ENCODE measurements at places on chromosomes 6 and 20.

DNA sequence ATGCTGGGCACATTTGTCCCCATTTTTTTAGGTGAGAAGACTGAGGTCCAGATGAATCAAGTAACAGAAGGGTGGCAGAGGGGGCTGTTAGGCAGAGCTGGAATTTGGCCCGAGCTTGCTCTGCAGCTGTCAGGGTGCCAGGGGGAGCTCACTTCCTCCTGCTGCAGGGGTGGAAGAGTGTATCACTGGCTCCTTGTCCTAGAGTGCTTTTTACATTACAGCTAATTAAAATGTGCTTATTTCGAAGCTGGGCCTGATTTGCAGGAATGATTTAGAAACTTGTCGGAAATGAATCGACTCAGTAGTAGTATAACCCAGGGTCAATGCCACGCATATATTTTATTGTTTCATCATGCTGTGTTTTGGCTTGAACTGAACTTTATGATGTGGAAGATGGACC lies 11.1 kb downstream of the TOX2 start:
- DNase-seq: no peak

- DNase-seq: no peak
Measured at GRCh38 chr6:147281895-147282565, 77.8 kb downstream of the STXBP5 start.

GRCh38 chr6:73854998-73855718 lies 159.2 kb downstream of the CD109 start:
- no peak for DNase-seq

GRCh38 chr6:44733868-44734267 lies 346.4 kb downstream of the CDC5L start:
- no peak for DNase-seq

DNA sequence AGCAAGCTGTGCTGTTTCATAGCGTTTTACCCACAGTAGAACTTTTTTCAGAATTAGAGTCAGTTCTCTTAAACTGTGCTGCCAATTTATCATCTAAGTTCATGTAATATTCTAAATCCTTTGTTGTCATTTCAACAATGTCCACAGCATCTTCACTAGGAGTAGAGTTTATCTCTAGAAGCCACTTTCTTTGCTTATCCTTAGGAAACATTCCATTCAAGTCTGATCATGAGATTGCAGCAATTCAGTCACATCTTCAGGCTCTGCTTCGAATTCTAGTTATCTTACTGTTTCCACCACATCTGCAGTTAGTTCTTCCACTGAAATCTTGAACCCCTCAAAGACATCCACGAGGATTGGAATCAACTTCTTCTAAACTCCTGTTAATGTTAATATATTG lies 12.5 kb downstream of the CTNNBL1 start:
- no peak for DNase-seq

- no peak for DNase-seq
Measured at GRCh38 chr20:32752458-32753250, 9.4 kb upstream of the COMMD7 start.

- no peak for DNase-seq
Measured at GRCh38 chr20:2358006-2358405, 22.7 kb upstream of the TGM6 start.

- no peak for DNase-seq
Measured at GRCh38 chr20:58695895-58696375, 3.3 kb downstream of the NPEPL1 start.

GRCh38 chr6:6701864-6702263 lies 113.3 kb downstream of the LY86 start:
- DNase-seq: no peak

DNA sequence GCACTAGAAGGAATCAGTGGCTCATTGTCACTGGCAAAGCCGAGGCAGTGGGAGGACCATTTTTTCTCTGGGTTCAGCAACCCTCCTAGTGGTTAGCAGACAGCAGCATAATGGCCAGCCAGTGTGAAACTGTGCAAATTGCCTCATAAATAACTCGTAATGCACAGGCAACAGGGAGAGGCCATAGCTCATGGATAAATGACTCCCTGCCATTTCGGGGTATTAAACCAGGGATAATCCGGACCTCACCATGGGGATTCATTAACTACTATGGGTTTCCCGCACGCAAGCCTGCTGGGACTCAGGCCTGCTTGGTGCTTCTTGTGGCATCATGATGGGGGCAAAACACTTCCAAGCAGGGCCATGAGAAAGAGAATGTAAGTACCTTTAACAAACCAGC lies 158.2 kb upstream of the CHD6 start:
- DNase-seq: no peak

- no peak for DNase-seq
Measured at GRCh38 chr20:60528141-60528540, 569.9 kb downstream of the CDH26 start.

DNA sequence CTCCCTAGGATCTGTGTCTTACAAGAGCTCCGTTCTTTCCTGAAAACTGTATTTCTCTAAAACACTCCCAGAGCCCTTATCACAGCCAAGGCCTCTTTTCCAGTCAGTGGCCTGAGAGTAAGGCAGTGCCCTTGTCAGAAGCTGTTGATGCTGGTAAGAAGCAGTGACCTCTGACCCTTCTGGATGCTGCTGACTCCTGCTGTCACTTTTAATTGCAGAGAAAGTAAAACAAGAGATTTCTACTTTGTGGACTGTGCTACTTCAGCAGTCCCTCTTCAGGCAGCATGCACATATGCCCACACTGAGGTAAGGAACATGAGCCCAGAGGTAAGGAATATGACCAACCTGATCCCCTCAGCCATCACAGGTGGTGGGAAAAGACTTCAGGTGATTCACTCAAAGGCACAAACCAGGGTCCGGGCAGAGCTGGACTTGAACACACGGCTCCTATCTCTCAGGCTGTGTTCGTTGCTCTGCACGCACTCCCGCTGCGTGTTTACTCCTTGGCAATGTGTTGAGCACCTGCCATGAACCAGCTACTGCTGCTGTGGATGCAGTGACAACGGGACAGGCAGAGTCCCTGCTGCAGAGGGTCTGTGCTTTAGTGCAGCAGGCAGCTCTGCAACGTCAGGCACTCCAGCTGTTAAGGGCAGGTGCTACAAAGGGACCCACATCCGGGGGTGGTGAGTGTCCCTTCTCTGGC lies 201.9 kb upstream of the CST7 start:
- DNase-seq: no peak

GRCh38 chr20:25271486-25272222 lies 23.8 kb downstream of the PYGB start:
- DNase-seq: no peak

- DNase-seq: no peak
Measured at GRCh38 chr6:11607383-11607782, 69.8 kb downstream of the TMEM170B start.

- no peak for DNase-seq
Measured at GRCh38 chr20:10502098-10502526, 67.0 kb downstream of the SLX4IP start.

DNA sequence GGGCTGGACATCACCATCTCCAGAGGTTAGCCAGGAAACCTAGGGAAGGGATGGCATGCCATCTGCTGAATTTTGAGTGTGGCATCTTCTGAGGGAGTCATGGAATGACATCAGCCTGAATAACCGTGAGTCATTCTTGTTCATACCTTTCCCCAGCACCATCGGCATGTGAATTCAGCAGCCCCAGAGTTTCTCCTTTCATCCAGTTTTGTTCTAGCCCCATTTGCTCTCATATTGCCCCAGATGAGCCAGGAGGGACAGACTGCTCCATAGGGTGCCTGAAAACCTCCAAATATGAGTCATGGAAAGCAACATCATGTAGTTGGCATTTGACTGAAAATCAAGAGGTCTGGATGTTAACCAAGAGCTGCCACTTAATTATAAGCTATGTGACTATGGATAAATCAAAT lies 219.2 kb upstream of the SGK1 start:
- DNase-seq: peak; percentile 96

GRCh38 chr6:152146385-152146784 lies 338.9 kb downstream of the ESR1 start:
- DNase-seq: no peak

- no peak for DNase-seq
Measured at GRCh38 chr6:35092362-35093117, 48.6 kb downstream of the TCP11 start.

DNA sequence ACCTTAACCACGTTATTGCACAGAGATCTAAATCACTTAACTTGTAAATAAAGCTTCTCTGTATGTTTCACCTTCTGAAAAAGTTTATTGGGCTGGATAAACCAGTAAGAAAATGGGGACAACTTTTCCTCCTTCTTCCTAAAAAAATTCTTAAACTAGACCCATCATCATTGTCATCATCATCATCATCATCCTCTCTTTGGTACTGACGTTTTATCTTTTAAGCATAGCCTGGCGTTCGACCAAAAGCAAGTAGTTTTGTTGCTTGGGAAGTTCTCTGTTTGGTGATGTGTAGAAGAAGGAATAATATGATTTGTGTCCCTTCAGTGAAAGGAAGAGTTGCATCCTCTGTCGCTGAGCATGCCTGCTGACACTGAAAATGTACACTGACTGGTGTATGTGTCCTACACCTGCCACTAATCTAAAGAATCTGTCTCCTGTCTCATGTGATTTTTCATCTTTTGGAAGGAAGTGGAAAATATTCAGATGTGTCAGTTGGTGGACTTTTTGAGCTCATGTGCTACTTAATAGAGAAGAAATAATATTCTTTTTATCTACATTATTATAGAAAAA lies 2.5 kb downstream of the CLVS2 start:
- no peak for DNase-seq

- no peak for DNase-seq
Measured at GRCh38 chr6:169846286-169847056, 95.0 kb downstream of the ERMARD start.

- peak; percentile 6 for DNase-seq
Measured at GRCh38 chr6:164753517-164753916, 555.9 kb downstream of the C6orf118 start.

- DNase-seq: no peak
Measured at GRCh38 chr6:74574794-74575193, 631.1 kb downstream of the COL12A1 start.

DNA sequence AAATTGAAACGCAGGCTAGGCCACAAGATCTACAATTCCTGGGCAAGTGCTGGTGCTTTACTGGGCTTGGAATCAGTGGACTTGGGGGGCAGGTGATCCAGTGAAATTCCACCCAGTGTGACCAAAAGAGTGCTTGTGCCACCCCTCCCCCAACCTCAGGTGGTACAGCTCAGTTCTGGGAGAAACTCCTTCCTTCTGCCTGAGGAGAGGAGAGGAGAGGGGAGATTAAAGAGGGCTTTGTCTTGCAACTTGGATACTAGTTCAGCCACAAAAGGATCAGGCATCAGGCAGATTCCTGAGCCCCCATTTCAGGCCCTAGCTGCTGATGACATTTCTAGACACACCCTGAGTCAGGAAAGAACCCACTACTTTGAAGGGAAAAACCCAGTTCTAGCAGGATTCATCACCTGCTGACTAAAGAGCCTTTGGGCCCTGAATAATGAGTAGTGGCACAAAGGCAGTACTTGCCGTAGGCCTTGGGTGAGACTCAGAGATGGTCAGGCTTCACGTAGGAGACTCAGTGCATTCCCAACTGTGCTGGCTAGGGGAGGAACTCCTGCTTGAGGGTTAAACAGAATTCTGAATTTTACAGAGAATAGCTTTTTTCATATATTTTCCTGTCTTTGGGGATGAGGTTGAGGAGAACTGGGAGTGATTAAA lies 446.7 kb downstream of the BMP2 start:
- no peak for DNase-seq

DNA sequence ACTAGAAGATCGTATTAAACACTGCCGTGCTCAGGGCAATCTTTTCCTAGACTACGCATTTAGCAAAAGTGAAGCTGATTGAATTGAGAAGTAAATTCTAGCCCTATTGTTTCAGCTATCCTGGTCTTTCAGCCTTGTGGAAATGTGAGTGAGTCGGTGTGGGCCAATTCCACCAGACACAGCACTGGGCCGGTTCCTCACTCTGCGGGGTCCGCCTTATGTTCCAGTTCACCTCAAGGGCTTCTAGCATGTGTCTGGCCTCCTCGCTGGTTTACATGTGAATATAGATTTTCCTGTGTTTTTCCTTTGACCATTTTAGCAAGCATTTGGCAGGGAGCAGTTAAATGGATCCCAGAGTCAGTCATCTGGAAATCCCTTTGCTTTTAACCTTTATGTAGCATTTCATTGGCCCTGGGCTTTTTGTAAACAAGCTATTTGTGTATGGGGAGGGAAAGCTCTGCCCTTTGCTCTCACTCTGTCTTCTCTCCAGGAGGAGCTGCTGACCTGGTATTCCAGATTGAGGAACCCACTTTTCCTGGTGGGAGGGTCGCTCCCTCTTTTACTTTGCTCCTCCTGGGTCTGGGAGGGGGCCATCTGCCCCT lies 12.4 kb upstream of the GTSF1L start:
- no peak for DNase-seq

DNA sequence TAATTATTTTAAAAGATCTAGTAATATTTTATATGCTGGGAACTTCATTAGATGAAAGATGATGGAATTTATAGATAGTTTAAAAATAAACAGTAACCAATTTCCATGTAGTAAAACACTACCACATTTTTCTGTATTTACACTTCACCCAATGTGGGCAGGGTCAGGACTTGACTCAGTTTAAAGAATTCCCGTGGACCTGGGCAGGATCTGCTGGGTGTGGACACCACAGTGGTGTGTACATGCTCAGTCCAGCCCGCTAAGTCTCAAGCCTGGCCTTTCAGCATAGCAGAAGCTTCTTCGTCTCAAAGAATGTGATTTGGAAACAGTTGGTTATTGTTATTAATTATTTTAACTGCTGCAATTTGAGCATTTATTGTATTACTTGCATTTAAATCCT lies 364.2 kb downstream of the SYNE1 start:
- DNase-seq: no peak

DNA sequence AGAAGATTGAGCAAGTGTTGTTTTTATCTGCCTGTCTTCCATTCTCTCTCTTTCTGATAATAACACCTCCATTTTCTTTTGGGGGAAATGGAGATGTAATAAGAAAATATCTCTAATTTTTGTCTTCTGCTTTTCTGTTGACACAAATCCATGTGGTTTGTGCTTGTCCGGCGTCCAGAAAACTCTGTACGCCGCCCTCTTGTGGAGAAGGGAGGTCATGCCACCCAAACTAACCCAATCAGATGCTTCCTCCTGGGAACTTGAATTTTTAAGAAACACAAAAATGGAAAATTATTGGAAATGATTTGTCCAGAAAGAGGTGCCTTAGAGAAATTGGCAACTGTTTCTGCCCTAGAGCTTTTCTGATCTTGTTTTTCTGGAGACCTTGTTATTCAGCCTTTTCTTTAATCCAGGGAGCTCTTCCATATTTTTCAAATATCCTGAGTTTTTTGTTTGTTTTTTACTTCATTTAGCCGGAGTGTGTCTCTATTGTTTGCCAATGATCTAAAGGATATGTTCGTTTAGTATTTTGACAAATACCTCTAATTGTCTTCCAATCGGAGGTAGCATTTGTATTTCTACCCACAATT lies 17.8 kb upstream of the FNDC1 start:
- no peak for DNase-seq

DNA sequence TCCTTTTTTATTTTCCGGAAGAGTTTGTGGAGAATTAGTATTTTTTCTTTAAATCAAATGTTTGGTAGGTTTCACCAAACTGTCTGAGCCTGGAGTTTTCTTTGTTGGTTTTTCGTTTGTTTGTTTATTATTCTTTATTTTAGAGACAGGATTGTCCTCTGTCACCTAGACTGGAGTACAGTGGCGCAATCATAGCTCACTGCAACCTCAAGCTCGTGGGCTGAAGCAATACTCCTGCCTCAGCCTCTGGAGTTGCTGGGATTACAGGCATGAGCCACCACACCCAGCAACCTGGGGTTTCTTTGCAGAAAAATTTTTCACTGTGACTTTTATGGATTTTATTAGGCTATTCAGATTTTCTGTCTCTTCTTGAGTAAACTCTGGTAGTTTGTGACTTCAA lies 120.2 kb upstream of the LOC128125822 start:
- DNase-seq: no peak

- no peak for DNase-seq
Measured at GRCh38 chr20:46588532-46589511, 38.4 kb upstream of the OCSTAMP start.

GRCh38 chr6:167851370-167851952 lies 24.8 kb downstream of the AFDN start:
- peak; percentile 8 for DNase-seq

Measured in epithelial cell of prostate (primary cell).